ENCODE measurements at places on chromosomes 16 and 17. TPM values are rescaled to one million over a fixed set of nuclear protein-coding genes. Genes with fewer than 3 reads are reported as not detected.

NKD1 gene
- total RNA-seq = 0.49 TPM

TK2 gene
- total RNA-seq = 3.4 TPM

HBA2 gene
- total RNA-seq = 0.92 TPM

TBC1D28 gene
- total RNA-seq = not detected

PRR14 gene
- 58.5 TPM for total RNA-seq

B4GALNT2 gene
- total RNA-seq = not detected

CCP110 gene
- total RNA-seq = 18.7 TPM

GPR179 gene
- not detected for total RNA-seq

TNFRSF13B gene
- 161 TPM for total RNA-seq

C17orf100 gene
- 2.1 TPM for total RNA-seq

RAB26 gene
- 0.33 TPM for total RNA-seq

SMTNL2 gene
- total RNA-seq = not detected

ZFPM1 gene
- total RNA-seq = 4.0 TPM

CCL16 gene
- not detected for total RNA-seq

DRC3 gene
- not detected for total RNA-seq

PRKCB gene
- total RNA-seq = 158 TPM

NPIPB9 gene
- 1.6 TPM for total RNA-seq

TLCD3B gene
- total RNA-seq = 0.51 TPM

DBNDD1 gene
- total RNA-seq = 1.3 TPM

PPP1R27 gene
- 0.49 TPM for total RNA-seq

CACNG4 gene
- 0.08 TPM for total RNA-seq

MT3 gene
- total RNA-seq = not detected

WNK4 gene
- 0.27 TPM for total RNA-seq

JUP gene
- 31.7 TPM for total RNA-seq

ALDH3A1 gene
- total RNA-seq = not detected

GJD3 gene
- not detected for total RNA-seq

MT1B gene
- not detected for total RNA-seq

GPRC5C gene
- total RNA-seq = 0.36 TPM

ALKBH5 gene
- 78.3 TPM for total RNA-seq

TBC1D3 gene
- not detected for total RNA-seq

Measured in GM12878 (cell line).